Activated T-cell treated with anti-CD3 and anti-CD28 coated beads for 48 hours (primary cell): ENCODE measurements at places on chromosomes 1 and 21.

GRCh38 chr1:5690291-5690690 is 301.9 kb downstream of the NPHP4 start:
- DNase-seq: no peak

- no peak for DNase-seq
Measured at GRCh38 chr1:2589431-2590232, 3.1 kb downstream of the PRXL2B start.

GRCh38 chr1:7292036-7292681 is 478.9 kb upstream of the VAMP3 start:
- no peak for DNase-seq

DNA sequence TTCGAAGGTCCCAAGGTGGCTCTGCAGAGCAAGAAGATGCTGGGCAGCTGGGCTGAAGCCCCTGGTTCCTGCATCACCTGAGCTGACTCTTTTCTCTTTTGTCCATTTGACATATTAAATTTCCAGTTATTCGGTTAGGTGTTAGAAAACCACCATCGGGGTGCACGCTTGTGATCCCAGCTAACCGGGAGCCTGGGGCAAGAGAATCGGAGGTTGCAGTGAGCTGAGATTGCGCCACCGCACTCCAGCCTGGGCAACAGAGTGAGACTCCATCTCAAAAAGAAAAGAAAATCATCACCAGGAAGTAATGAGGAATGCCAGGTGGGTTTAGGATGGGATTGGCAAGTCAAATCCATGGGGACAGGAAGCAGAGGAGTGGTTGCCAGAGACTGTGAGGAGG is 76.3 kb upstream of the ZC3H12A start:
- no peak for DNase-seq

- no peak for DNase-seq
Measured at GRCh38 chr1:46521414-46521813, 30.0 kb downstream of the KNCN start.
